ENCODE measurements at places on chromosomes 2 and 18.

DNA sequence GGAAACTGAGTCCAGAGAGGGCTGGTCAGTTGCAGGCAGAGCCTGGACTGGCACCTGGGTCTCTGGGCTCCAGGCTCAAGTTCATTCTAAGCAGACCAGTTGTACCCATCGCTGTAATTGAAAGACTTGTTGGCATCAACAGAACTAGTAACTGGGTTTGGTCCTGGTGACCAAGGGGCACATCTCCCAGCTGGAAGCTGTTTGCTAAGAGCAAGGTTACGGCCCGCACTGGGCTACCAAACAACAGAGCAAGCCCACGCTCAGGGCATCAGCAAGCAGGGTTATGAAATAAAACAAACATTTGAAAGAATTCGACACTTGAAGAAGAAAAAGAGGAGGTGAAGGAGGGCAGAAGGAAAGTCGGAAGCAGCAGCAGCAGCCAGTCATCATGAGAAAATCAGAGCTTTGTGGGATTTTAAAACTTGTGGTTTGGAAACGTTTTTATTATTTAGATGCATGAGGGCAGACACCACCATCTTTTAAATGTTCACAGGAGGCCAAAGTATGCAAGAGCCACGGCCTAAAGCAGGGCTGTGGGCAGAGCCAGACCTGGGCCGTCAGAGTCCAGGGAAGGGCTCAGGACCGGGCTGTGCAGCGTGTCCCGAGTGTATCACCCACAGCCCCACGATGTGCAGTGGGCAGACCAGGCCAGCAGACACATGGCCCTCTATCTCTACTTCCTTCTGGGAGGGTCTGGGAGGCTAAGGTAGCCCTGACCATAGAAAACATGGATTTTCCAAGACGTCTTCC lies 220.3 kb downstream of the BCL2 start:
- DNase-seq = no peak

GRCh38 chr18:5969989-5970403 lies 74.7 kb upstream of the TMEM200C start:
- DNase-seq = no peak

DNA sequence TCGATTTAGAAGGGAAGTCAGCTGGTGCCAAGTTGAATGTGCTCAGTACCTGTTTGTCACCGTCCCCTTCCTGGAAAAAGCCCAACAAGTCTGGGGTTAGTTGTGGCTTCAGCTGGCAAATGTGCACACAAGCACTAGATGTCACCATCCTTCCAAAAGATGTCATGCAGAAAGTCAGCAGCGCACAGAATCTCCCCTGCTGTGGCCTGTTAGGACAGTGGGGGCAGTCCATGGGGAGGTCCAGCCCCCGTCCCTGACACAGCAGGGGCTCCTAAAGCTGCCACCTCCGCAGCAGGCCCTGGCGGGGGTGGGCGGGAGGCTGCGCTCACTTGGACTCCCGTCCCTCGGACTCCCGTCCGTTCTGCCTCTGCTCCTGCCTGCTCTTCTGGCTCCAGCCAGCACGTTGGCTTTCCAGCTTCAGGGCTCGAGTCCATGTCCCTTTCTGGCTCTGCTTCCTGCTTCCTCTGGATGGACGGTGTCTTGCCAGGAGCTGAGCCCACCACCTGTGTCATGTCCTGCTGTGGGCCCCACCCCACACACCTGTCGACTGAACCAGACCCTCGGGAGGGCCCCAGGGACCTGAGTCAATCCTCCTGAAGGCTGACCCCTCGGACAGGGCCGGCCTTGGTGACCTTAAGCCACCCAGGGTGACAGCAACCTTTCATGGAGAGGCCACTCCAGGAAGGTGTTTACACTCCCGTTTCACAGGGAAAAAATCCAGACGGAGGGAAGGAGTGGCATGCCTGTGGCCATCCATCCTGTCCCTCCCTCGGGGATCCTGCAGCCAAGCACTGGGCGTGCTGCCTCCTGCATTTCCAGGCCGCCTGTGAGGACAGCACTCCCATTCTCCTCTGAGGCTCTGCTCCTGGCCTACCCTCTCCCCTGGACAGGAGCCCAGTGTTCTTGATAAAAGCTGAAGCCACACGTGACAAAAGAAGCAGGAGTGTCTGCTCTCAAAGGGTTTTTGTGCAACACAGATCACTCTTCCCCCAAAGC lies 8.5 kb downstream of the RAB17 start:
- DNase-seq = peak; percentile 70

DNA sequence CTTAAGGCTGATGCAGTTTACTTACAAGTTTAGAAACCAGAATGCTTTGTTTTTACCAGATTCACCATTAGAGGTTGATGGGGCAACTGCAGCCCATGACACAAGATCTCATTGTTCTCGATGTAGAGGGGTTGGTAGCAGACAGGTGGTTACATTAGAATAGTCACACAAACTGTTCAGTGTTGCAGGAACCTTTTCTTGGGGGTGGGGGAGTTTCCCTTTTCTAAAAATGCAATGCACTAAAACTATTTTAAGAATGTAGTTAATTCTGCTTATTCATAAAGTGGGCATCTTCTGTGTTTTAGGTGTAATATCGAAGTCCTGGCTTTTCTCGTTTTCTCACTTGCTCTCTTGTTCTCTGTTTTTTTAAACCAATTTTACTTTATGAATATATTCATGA lies 99.4 kb upstream of the IL1R2 start:
- no peak for DNase-seq

DNA sequence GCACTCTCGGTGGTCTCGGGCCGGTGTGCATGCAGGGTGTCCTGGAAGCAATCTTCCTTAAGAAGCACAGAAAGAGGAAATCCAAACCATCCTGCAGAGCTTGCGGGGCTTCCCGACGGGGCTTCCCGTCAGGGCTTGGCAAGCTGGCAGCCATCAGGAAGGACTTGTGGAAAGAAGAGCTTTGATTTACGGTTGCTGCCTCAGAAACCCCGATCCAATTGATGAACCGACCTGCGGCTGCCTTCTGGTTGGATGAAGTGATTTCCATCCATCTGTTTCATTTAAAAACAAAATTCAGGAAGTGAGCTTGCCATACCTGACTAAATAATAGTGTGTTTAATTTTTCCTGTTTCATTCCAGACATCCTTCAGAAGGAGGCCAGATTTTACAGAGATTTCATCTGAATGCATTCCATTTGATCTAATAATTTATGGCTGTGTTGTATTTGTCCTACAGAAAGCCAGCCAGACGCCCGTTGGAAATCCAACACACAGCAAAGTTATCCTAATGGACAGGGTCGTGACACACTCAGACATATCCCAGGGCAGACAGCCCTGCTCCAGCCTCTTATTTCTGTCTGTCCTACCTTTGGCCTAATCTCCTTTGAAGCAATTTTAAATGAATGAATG lies 141.3 kb downstream of the SEPTIN10 start:
- no peak for DNase-seq

DNA sequence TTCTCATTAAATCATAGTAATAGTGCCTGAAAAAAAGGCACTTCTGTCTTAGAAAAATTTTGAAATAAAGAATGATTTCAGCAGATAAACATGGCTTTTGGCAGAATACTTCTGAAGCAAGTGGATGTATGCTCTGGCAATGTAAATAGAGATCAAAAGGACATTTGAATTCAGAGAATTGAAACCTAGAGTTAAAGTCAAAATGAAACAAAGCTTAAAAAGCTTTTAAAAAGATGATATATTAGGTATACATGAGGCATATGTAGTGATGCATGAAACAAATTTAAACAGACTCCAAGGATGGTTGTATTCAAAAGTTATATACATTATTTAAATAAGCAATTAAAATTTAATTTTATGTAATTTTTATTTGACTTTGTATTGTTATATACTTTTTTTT lies 1344.5 kb upstream of the TMEFF2 start:
- no peak for DNase-seq

DNA sequence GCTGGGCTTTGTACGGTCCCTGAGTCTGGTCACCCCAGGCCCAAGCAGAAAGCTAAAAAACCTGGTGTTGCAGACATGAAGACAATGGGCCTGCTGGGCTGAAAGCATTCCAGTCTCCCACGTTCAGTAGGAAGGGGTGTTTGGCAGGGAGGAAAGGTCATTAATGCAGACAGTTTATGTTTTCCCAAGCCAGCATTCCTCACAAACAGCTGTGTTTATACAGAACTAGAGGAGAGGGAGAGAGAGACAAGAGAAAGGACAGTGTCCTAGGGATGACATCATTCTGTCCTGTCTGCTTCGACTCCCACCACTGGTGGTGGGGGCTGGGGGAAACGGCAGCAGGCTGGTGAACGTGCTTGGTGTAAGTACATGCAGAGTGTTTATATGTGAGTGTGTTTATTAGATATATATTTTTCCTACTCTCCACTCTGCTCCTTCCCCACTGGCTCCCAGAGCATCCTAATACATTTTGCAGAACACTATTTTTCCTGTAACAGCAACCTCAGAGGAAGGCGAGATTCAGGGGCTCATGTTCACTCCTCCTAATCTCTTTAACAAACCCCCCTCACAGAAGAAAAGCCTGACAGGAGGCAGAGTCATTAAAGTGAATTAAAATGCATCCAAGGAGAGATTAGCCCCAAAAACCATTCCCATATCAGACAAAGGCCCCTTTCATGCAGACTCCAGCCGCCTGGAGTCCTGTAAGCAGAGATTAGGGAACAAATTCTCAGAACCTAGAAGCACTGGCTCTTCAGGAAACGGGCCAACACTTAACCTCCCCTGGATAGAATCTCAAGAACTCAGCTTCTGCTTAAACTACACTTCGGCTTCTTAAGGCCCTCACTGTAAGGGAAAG lies 380.4 kb downstream of the TNS1 start:
- peak; percentile 83 for DNase-seq

DNA sequence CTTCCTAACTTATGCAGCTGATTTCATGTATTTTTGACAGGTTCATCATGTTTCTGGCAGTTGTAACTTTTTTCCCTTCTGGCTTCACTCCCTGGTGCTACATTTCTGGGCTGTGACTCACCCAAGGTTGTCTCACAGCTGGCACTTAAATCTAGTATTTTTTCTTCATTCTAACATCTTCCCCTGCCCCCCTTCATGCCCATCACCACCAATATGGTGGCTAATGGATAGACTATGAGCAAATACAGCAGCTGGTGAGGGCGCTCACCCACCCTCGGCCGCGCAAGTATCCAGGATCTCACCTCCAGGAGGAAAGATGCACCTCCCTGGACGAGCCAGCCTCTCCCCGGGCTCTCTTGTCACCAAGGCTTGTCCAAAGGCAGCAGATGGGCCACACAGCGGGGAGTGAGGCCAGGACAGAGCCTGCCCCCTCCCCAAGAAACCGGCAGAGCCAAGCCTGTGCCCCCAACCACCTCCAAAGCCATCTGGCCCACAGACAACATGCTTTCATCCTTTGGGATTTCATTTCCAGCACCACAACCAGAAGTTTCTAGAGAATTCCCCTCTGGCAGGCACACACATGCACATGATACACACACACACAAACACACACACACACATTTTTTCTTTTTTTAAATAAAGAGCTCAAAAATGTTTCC lies 39.1 kb downstream of the ATOH8 start:
- DNase-seq = no peak

DNA sequence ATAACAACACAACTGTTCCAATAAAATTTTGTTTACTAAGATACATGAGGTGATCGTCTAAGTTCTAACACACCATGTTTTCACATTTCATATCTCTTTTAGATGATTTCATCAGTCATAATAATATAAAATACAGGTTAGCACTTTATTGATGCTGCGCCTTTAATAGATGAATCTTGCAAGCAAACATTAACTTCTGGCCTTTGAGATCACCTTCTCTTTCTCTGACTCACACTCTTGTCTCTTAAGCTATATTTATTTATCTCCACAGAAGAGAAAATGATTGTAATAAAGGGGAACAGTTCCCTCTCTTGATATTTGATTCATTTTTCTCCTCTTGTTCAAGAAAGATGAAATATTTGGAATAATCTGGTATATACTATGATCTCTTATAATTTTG lies 603.3 kb upstream of the POU3F3 start:
- no peak for DNase-seq

DNA sequence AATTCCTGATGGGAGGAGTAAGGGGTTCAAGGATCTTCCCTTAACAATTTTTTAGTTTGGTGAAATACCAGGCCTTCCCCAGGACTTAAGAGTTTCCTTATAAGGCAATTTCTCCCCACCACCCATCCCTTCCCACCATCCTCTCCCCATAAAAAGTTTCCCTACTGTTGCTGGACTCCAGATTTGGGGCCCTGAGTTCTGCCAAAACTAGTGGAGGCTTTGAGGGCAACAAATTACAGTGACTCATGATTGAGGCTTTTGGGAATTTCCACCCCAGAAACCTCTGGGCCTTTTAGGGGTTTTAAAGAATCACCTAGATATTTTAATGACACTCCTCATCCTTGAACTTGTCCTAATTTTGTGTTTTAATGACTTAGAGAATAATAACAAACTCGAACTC lies 14.3 kb upstream of the EN1 start:
- no peak for DNase-seq

DNA sequence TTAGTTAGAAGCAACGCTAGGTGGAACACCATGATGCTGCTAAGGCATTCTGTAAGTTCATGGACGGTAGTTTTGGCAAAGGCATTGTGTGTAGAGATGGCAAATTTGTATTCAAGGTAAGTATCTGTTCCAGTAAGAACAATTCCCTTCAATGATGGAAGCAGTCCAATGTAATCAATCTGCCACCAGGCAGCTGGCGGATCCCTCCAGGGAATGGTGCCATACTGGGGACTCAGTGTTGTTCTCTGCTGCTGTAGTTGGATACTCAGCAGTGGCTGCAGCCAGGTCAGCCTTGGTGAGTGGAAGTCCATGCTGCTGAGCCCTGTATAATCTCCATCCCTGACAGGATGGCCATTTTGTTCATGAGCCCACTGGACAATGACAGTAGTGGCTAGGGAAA lies 62.8 kb downstream of the ARL6IP6 start:
- DNase-seq = no peak

- no peak for DNase-seq
Measured at GRCh38 chr18:36511791-36512352, 214.4 kb downstream of the FHOD3 start.

DNA sequence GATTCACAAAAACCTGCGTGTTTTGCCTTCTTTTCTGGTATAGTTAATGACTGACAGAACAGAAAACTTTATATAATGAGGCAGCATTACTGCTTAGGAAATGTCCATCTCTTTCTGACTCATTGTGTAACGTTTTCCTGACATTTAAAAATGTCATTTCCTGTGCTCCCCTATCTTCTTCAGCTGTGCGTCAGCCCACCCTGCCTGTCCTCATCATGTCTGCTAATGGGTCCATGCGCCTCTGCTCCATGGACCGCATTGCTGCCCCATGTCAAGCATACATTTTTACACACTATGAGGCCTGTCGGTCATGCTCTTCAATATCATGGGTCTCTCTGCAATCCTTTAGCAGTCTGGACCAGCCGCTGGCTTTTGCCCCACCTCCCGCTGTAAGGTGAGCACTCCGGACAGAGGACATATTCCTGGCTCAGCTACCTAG lies 234.3 kb downstream of the CDCA7 start:
- DNase-seq = no peak

GRCh38 chr2:9087121-9087681 lies 83.7 kb upstream of the MBOAT2 start:
- DNase-seq = no peak

DNA sequence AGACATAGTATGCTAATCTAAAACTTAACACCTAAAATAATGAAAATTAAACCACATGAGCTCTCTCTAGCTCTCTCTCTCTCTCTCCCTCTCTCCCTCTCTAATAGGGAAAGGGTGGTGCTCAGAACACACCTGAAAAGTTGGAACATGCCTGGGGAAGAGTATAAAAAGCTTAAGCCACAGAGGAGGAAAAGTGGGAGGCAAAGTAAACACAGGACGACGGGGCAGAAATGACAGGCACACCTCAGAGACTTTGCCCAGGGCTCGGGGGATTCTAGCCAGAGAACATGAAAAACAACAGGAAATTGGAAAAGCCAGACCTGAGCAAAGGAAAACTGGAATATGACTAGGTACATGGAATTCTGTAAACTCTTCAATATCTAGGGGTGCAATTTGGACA lies 666.1 kb downstream of the BCL11A start:
- DNase-seq = no peak

All from right lung (tissue), 10 donors.